SK-N-MC (cell line): ENCODE measurements at places on chromosomes 3 and 15.

- DNase-seq, result no peak
Observed at GRCh38 chr15:68581725-68582124, 2.9 kb downstream of the CORO2B start.

DNA sequence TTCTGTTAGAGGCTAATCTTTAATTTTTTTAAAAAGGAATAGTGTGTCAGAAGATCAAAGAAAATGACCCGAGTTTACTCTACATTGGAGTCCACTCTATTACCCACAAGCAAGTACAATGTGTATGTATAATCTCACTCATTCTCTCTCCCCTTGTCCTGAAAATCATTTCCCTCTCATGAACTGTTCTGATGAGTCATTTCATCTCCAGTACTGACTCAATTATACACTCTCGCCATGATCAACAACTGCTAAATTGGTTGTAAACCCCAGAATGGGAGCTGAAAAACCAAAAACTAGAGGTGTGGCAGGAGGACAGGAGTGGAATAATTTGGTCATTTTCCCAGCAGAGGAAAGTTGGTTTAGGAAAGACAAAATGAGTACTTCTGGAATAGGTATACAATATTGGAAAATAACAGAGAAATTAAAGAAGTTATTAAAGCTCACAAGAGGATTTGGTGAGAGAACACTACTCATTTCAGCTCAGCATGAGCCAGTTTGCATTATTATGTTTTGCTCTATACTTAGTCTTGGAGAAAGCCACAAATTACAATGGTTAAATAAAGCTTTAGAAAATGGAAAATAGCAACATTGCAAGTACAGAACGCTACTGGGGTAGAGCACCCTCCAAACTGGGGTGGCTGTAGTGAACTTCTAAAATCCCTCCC lies 144.3 kb upstream of the PFN2 start:
- no peak for DNase-seq

- no peak for DNase-seq
Observed at GRCh38 chr15:84840255-84840654, 23.1 kb downstream of the ALPK3 start.

GRCh38 chr3:180358179-180358578 lies 243.8 kb upstream of the TTC14 start:
- no peak for DNase-seq

DNA sequence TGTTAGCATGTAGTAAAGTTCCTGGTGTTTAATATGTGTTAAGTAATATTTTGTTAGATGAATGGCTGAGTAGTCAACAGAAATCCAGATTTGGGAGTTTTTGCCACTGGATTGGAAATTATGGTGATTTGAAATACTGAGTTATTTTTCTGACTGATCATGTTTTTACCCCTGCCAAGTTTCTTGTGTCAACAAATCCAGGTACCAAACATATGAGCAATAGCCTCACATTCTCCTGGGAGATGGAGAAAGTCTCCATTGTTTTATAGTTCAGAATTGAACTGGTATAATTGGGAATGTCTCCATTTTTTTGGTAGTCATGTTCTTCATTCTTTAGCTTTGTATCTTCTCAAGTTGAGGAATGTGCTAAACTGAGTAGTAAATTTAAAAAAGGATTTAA lies 767.2 kb upstream of the LMCD1 start:
- DNase-seq, result no peak

DNA sequence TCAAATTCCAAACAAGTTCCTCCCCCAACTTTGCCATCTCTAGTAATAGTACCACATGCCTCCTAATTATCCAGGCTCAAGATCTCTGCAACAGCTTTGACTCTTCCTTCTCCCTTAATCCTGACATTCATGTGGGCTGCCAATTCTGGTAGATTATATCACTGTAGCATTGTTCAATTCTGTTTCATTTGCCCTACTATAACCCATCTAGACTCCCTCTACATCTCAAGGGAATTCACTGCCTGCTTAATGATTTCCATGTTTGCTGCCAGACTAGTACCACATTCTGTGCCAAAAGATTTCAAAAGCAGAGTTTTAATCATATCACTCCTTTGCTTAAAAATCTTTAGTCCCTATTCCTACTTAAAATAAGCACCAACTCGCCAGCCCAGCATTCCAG lies 34.6 kb upstream of the PPIB start:
- DNase-seq, result no peak

- DNase-seq, result no peak
Observed at GRCh38 chr15:55372701-55373440, 35.3 kb downstream of the CCPG1 start.

GRCh38 chr3:77247061-77247460 lies 207.2 kb downstream of the ROBO2 start:
- no peak for DNase-seq

GRCh38 chr3:143584474-143584873 lies 263.8 kb downstream of the SLC9A9 start:
- DNase-seq, result no peak

DNA sequence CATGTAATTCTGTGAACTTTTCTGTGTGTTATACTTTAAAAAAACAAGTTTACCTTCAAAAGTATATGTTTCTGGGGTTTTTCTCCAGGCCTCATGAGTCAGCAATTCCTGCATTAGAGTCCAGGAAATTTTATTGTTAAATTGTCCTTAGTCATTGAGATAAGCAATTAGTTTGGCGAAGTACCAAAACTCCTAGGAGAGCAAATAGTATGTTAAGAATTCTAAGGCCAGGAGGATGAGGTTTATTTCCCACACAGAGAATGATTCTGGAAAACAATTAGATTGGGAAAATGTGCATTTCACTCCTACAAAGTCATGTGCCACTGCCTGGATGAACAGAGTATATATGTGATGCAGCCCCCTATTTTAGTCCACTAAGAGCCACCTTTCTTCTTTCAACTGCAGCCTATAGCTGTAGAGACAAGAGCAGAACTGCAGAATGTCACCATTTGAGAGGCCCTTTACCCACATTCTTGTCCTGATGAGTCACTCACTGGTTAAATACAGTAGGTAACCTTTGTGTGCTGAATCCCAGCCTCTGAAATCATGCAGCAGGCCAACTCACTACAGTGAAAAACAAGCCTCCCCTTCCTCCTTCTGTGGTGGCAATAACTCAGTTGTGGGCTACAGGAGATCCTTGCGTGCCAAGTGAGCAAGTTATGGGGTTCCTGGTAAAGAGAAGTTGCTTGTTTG lies 452.8 kb upstream of the THBS1 start:
- no peak for DNase-seq

DNA sequence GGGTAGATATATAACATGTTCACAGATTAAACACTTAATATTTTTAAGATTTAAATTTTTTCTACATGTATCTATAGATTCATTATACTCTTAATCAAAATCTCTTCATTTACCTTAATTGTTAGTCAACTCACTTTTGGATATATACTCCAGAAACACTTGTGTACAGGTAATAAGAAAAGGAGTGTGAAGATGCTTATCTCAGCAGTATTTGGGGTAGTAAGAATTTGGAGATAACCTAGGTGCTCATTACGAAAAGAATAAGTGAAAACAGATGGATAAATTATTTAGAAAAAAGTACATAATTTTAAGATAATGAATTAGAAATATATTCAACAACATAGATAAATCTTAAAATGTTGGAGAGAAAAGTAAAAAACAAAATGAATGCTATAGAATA lies 226.5 kb upstream of the PLSCR5 start:
- no peak for DNase-seq

- DNase-seq, result no peak
Observed at GRCh38 chr3:195159117-195159813, 111.7 kb downstream of the XXYLT1 start.

GRCh38 chr15:62809115-62809967 lies 233.2 kb upstream of the TPM1 start:
- DNase-seq, result no peak

GRCh38 chr15:99929266-99929665 lies 196.0 kb upstream of the LYSMD4 start:
- no peak for DNase-seq

GRCh38 chr3:16239780-16240179 lies 25.0 kb downstream of the DPH3 start:
- no peak for DNase-seq

GRCh38 chr15:68730471-68730919 lies 90.2 kb downstream of the ANP32A start:
- DNase-seq, result peak; percentile 24

- no peak for DNase-seq
Observed at GRCh38 chr3:169148448-169149348, 514.8 kb downstream of the MECOM start.

- no peak for DNase-seq
Observed at GRCh38 chr3:188294823-188295487, 141.0 kb downstream of the LPP start.

- DNase-seq, result no peak
Observed at GRCh38 chr15:98537516-98538060, 110.8 kb upstream of the IGF1R start.

DNA sequence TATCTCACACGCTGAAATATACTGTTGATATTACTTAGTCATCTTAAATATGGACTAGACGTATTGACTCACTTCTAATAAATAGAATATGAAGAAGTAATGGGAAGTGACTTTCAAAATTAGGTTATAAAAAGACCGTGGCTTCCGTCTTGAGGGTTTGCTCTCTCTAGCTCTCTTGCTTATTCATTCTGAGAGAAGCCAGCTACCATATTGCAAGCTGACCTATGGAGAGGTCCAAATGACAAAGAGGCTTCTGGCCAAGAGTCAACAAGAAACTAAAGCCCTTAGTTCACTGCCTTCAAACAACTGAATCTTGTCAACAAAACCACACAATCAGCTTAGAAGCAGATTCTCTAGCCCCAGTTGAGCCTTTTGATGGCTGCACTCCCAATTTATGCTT lies 46.1 kb downstream of the SLC9C1 start:
- DNase-seq, result no peak

- DNase-seq, result no peak
Observed at GRCh38 chr3:178538056-178538455, 1.8 kb downstream of the KCNMB2 start.

GRCh38 chr3:183818706-183819624 lies 6.4 kb downstream of the MAP6D1 start:
- no peak for DNase-seq
